ENCODE measurements at places on chromosomes 13 and 19. TPM values are rescaled to one million over a fixed set of nuclear protein-coding genes. Genes with fewer than 3 reads are reported as not detected.
A peak's percentile ranks its signal among the peaks of the same experiment; 100 is the strongest.

DNA sequence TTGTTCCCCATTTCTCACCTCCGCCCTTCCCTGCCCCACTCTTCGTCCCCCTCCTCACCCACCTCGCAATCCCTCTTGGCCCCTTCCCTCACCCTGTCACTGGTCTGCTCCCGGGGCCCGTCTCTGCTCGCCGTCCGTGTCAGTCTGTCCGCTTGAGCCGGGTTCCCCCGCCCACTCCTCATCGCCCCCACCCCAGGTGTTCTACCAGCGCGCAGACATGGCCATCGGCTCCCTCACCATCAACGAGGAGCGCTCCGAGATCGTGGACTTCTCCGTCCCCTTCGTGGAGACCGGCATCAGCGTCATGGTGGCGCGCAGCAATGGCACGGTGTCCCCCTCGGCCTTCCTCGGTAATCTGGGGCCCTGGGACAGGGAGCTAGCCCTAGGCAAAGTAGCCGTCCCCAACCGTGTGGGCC, 22.3 kb downstream of the GRIN2D start:
- H3K27ac ChIP-seq, result no peak overlapping the region
- no peaks in the 10 kb centered on the region for H3K27me3 ChIP-seq
- H3K4me1 ChIP-seq, result no peaks in the 10 kb centered on the region
- no peaks in the 10 kb centered on the region for H3K36me3 ChIP-seq
- DNase-seq, result no peak

- no peaks in the 10 kb centered on the region for H3K4me1 ChIP-seq
- H3K27me3 ChIP-seq, result no peaks in the 10 kb centered on the region
- peak overlapping the region; percentile 64 for H3K27ac ChIP-seq
These were observed 133.6 kb downstream of the STK24 start for GRCh38 chr13:98443329-98443728.

DNA sequence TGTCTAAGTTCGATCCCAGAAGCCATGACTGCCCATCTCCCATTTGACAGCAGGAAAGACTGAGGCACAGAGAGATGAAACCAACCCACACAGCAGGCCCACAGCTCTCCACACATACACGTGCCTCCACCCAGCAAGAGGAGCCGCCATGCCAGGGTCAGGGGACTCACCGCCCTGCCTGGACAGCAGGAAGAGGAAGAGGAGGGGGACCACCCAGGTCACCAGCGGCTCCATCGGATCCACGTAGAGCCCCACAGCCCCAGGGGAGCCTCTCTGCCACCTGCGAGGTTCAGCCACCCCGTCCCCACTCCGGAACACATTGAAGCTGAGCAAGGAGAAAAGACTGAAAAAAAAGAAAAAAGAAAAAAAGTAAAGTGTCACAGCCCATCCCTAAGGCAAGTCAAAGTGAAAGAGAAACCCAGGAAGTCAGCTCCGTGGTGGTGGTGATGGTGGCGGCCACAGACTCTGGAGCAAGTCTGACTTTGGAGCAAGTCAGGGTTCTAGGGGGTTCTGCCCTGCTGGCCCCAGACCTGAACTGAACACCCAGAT, at the start of gene IL12RB1:
Gene IL12RB1 (minus strand): TSS at position 345 of the 549 bp plus-strand sequence. CDS start 111 bp downstream, at position 234.
- no peaks in the 10 kb centered on the region for H3K36me3 ChIP-seq
- no peak within 1 kb of the TSS for H3K4me3 ChIP-seq
- no peak within 1 kb of the TSS for H3K27ac ChIP-seq
- DNase-seq, result no peak

GRCh38 chr13:41588899-41589298, 131.5 kb downstream of the RGCC start:
- H3K27me3 ChIP-seq, result no peaks in the 10 kb centered on the region
- H3K36me3 ChIP-seq, result peaks cover 14% of the 10 kb centered on the region
- H3K4me3 ChIP-seq, result no peak overlapping the region
- H3K4me1 ChIP-seq, result no peaks in the 10 kb centered on the region

DNA sequence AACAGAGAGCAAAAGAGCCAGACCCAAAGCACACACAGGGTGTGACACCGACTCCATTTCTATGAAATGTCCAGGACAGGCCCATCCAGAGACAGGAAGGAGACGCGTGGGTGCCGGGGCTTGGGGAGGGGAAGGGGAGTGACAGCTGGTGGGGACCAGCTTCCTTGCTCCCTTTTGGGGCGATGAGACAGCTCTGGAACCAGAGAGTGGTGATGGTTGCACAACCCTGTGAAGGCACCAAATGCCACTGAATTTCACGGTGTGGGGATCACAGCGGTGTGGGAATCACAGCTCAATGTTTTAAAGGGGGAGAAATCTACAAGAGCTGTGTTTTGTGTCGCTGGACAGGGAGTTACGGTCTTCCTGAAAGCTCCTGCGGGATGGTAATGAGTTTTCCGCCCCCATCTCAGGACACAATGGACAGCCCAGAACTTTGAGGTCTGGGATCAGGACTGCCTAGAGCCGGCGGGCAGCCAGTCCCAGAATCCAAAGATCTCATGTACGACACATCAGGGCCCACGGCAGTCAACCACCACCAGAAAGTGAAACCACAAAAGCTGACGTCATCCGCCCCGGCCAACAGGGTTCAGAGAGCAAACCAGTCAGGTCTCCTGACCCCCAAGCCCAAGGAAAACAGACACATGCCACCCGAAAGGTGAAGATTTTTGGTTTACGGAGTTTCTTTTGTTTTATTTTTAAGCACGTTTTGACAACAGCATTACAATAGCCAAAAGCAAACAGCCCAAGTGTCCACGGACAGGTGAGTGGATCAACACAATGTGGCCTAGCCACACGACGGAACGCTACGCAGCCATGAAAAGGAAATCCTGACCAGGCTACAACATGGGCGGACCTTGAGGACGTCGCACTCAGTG, 7.3 kb downstream of the SGTA start:
- H3K4me1 ChIP-seq, result no peaks in the 10 kb centered on the region
- no peak for DNase-seq
- no peaks in the 10 kb centered on the region for H3K27me3 ChIP-seq
- no peak overlapping the region for H3K4me3 ChIP-seq

DNA sequence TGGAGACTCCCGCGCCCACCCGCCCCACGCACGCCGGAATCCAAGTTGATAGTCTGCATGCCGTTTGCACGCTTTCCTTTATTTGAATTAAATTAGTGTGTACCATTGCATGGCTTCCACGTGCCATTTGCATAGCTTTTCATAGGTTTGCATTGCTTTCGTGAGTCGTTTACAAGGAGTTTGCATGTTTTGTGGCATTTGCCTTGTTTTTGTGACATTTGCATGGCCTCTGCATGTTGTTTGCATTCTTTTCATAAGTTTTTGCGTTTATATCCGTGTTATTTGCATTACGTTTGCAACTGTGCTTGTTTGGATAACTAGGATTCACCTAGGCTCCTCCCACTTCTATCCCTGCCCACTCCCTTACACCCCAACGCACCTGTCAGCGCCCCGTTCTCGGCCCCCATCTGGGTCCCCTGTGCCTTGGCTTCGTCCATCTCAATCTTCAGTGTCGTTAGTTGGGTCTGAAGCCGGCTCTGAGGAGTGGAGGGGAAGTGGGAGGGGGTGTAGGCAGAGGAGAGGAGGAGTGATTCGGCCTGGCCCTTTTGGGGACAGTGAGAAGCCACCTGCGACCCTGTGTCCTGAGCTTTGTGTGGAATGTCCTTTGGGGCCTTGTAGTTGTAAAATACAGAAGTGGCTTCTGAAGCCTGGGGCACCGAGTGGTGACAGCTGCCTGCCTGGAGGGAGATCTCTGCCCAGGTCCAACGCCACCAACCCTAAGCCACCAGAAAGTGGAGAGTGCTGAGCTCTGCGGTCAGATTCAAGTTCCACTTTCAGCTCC, 2.4 kb downstream of the CCDC194 start:
- no peaks in the 10 kb centered on the region for H3K4me1 ChIP-seq
- no peak overlapping the region for H3K27ac ChIP-seq
- peak; percentile 64 for DNase-seq
- H3K4me3 ChIP-seq, result peak overlapping the region; percentile 75
- no peaks in the 10 kb centered on the region for H3K36me3 ChIP-seq

GRCh38 chr13:36509369-36509768, 77.1 kb downstream of the CCNA1 start:
- DNase-seq, result peak; percentile 72
- no peaks in the 10 kb centered on the region for H3K36me3 ChIP-seq
- no peak overlapping the region for H3K27ac ChIP-seq
- H3K4me1 ChIP-seq, result no peaks in the 10 kb centered on the region
- no peak overlapping the region for H3K4me3 ChIP-seq

- no peak overlapping the region for H3K27ac ChIP-seq
- DNase-seq, result no peak
- H3K4me3 ChIP-seq, result no peak overlapping the region
These were observed 109.2 kb downstream of the SGCG start for GRCh38 chr13:23289917-23290357.

GRCh38 chr13:95067303-95067702, 233.9 kb downstream of the ABCC4 start:
- no peak overlapping the region for H3K27ac ChIP-seq
- no peaks in the 10 kb centered on the region for H3K4me1 ChIP-seq
- H3K36me3 ChIP-seq, result peaks cover 85% of the 10 kb centered on the region
- no peak for DNase-seq

GRCh38 chr19:52689843-52690368, 44.9 kb downstream of the ZNF611 start:
- peak; percentile 80 for DNase-seq
- peak overlapping the region; percentile 64 for H3K27ac ChIP-seq
- H3K4me3 ChIP-seq, result peak overlapping the region; percentile 99

DNA sequence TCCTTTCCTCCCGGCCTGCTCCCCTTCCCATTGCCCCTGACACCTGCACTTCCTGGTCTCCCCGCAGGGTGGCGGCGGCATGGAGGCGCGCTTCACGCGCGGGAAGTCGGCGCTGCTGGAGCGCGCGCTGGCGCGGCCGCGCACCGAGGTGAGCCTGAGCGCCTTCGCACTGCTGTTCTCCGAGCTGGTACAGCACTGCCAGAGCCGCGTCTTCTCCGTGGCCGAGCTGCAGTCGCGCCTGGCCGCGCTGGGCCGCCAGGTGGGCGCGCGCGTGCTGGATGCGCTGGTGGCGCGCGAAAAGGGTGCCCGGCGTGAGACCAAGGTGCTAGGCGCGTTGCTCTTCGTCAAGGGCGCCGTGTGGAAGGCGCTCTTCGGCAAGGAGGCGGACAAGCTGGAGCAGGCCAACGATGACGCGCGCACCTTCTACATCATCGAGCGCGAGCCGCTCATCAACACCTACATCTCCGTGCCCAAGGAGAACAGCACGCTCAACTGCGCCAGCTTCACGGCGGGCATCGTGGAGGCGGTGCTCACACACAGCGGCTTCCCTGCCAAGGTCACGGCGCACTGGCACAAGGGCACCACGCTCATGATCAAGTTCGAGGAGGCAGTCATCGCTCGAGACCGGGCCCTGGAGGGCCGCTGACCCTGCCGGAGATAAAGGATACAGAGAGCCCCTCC, 1.7 kb downstream of the TRAPPC5 start:
- H3K4me3 ChIP-seq, result peak overlapping the region; percentile 87
- no peak for DNase-seq
- H3K36me3 ChIP-seq, result peaks cover 13% of the 10 kb centered on the region
- no peak overlapping the region for H3K27ac ChIP-seq

DNA sequence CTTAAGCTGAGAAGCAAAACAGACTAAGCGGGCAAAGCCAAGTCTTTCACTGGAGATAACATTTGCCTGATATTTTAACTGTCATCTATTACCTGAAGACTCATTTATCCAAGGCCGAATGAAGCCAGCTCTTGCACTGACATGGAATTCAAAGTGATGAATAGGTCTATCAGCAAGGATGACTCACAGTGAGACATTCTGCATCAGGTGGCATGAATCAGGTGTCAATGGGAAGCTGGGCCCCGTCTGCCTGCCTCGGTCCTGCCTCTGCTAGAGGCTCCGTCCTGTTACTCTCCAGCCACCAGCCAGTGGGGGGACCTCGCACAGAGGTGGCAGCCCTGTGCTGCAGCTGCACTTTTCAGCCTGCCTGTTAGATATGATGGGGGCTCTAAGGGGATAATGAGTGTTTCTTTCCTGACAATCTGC, 23.5 kb downstream of the STARD13 start:
- H3K36me3 ChIP-seq, result no peaks in the 10 kb centered on the region
- peak; percentile 89 for DNase-seq
- no peak overlapping the region for H3K27ac ChIP-seq
- H3K27me3 ChIP-seq, result no peaks in the 10 kb centered on the region

GRCh38 chr13:91058066-91058465, 289.4 kb upstream of the MIR17HG start:
- peak; percentile 77 for DNase-seq
- no peaks in the 10 kb centered on the region for H3K4me1 ChIP-seq
- H3K36me3 ChIP-seq, result no peaks in the 10 kb centered on the region
- H3K27me3 ChIP-seq, result no peaks in the 10 kb centered on the region

DNA sequence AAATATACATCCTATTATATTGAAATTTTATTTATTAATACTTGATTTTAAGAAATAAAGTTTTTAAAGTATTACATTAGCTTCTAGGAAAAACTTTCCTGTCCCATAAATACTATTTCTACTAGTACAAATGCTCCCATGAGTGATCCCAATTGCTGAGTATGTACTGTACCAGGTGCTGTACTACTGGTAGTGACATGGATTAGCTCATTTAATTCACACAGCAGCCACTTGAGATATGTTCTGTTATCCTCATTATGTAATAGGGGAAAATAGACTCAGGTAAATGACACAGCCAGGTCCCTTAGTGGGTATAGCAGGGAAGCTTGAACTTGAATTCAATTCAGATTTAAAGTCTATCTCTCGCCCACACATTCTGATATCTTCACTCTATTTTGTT, 363.1 kb downstream of the FGF14 start:
- H3K4me3 ChIP-seq, result no peak overlapping the region
- H3K4me1 ChIP-seq, result no peaks in the 10 kb centered on the region
- H3K27ac ChIP-seq, result no peak overlapping the region
- no peaks in the 10 kb centered on the region for H3K36me3 ChIP-seq

GRCh38 chr19:51469162-51469561, 9.2 kb upstream of the CEACAM18 start:
- H3K4me3 ChIP-seq, result no peak overlapping the region
- H3K4me1 ChIP-seq, result no peaks in the 10 kb centered on the region
- H3K27ac ChIP-seq, result no peak overlapping the region
- H3K36me3 ChIP-seq, result no peaks in the 10 kb centered on the region
- peaks cover 61% of the 10 kb centered on the region for H3K27me3 ChIP-seq
- DNase-seq, result no peak

- no peaks in the 10 kb centered on the region for H3K27me3 ChIP-seq
- peaks cover 8% of the 10 kb centered on the region for H3K4me1 ChIP-seq
- no peak overlapping the region for H3K4me3 ChIP-seq
- H3K27ac ChIP-seq, result no peak overlapping the region
- peaks cover 52% of the 10 kb centered on the region for H3K36me3 ChIP-seq
These were observed 89.9 kb downstream of the COL4A2 start for GRCh38 chr13:110396913-110397381.

- H3K27me3 ChIP-seq, result no peaks in the 10 kb centered on the region
- H3K27ac ChIP-seq, result no peak overlapping the region
- no peaks in the 10 kb centered on the region for H3K4me1 ChIP-seq
- DNase-seq, result peak; percentile 66
- no peaks in the 10 kb centered on the region for H3K36me3 ChIP-seq
These were observed 10.6 kb downstream of the POU2F2 start for GRCh38 chr19:42121656-42122069.

Gene ZNF440
- 12.2 TPM for total RNA-seq

Gene TPM4
- total RNA-seq, result 437 TPM

Gene MISP
- total RNA-seq, result 0.18 TPM

Gene PSG11
- total RNA-seq, result not detected

Gene ZNF302
- total RNA-seq, result 10.8 TPM

Gene DPRX
- not detected for total RNA-seq

Gene GRIK5
- total RNA-seq, result 22.6 TPM

Gene ZFP14
- 11.1 TPM for total RNA-seq

Gene CEACAM21
- not detected for total RNA-seq

Gene C1QTNF9
- not detected for total RNA-seq

Gene PLEKHF1
- 2.3 TPM for total RNA-seq

Gene AMER2
- 0.07 TPM for total RNA-seq

Gene TJP3
- 25.8 TPM for total RNA-seq

Gene CFAP97D2
- total RNA-seq, result not detected
